ENCODE measurements at places on chromosomes 3 and 15.

GRCh38 chr15:78342021-78342420 is 1.9 kb downstream of the CRABP1 start:
- DNase-seq, result no peak

DNA sequence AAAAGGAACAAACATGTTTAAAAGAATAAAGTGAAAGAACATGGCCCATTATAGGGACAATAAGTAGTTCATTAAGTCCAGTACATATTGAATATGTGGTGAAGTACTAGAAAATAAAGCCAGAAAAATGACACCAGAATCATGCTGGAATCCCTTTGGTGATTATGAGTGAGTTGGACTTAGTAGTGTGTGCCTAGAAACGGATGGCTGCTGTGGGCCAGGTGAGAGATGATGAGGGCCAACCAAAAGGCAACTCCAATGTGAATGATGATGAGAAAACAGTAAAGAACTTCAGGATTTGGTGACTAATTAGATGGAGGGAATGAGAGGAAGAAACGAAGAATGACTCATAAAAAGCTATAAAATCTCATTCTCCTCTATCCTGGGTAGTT is 3.3 kb downstream of the CRYGS start:
- no peak for DNase-seq

- no peak for DNase-seq
Observed at GRCh38 chr3:23805210-23805632, 534 bp upstream of the UBE2E1 start.

GRCh38 chr15:39820050-39820602 is 37.5 kb upstream of the FSIP1 start:
- DNase-seq, result no peak

GRCh38 chr3:162122405-162122804 is 625.8 kb downstream of the OTOL1 start:
- no peak for DNase-seq

- DNase-seq, result no peak
Observed at GRCh38 chr15:56960116-56960515, 41.7 kb downstream of the TCF12 start.

GRCh38 chr3:64856106-64856505 is 168.3 kb upstream of the ADAMTS9 start:
- no peak for DNase-seq

GRCh38 chr3:71109241-71109976 is 474.1 kb downstream of the FOXP1 start:
- no peak for DNase-seq

DNA sequence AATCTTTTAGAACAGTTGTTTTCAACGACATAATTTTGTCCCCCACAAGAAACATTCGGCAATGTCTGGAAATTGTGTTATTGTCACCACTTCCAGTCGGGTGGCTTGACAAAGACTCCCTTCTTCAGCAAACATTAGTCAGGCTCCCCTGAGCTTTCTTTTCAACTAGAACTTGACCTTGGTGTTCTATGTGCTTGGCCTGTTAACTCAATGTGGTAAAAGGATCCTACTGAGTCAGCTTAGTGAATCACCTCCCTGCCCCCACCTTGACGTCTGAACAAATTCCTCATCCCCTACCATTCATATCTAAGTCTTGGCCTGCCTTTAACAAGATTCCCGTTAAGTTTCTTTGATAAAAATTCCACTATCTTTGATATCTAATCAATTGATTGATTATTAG is 465.0 kb upstream of the ROBO1 start:
- no peak for DNase-seq

DNA sequence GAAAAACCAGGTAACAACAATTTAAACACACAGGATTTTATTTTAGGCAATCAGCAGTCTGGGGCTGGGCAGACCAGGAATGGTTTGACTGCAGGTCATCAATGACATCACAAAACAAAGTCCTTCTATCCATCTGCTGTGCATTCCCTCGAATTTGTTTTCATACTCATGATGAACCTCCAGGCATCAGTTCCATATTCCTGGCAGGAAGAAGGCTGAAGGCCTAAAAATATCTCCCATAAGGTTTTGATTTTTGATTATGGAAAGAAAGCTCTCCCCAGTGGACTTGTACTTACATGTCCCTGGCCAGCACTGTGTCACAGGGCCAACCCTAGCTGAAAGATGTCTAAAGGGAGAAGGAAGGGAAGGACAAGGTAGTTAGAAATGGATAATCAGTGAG is 107.4 kb downstream of the PEAK1 start:
- DNase-seq, result no peak

DNA sequence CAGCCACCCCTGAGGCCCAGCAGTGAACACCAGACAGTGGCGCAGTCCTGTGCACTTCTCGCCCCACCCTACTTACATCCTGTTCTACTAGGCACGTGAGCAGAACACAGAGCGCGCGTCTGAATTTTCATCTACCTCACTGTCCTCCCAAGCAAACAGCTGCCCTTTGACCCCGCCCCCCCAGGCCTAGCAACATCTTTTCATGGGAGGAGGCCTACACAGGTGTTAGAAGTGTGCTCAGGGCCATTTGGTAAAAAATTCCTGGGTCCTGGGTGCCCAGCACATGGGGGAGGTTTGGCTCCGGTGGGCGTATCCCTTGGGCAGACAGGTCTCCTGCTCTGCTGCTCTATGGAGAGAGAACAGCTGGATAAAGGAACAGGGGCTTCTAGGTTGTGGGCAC is 95.0 kb downstream of the MYLK start:
- DNase-seq, result no peak

- DNase-seq, result no peak
Observed at GRCh38 chr3:52036222-52036694, 20.1 kb downstream of the DUSP7 start.

GRCh38 chr3:43236008-43236407 is 50.3 kb upstream of the SNRK start:
- no peak for DNase-seq

DNA sequence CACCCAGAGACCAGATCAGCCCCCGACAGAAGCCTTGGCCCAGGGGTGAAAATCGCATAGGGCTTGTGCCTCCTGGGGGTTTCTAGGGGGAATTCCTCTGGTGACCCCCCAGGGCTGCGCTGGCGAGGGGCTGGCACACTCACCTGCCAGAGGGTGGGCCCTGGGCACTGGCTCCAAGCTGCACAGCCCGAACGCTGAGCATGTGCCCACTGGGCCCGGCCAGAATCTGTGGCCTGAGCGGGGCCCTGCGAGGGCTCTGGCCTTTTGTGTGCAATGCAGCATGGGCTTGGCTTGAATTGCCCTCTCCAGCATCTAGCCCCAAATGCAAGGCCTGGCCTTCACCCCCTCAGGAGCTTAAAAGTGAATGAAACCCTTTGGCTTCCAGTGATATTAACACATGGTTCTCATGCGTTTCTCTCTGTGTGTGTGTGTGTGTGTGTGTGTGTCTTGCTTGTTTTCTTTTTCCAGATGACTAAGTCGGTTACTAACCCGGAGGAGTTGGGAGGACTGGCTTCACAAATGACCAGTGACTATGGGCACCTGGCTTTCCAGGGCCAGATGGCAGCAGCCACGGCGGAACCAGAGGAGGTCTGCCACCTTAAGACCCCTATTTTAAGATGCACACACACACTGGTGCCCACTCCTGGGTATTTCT is 259.1 kb upstream of the TPM1 start:
- DNase-seq, result no peak

Data from stimulated activated CD4-positive, alpha-beta T cell treated with anti-CD3 and anti-CD28 coated beads, TNF-alpha, amount 100 ng/mL, for 24 hours (primary cell).